ENCODE measurements at places on chromosomes 4 and X. TPM values are rescaled to one million over a fixed set of nuclear protein-coding genes. Genes with fewer than 3 reads are reported as not detected.

USP17L25 gene
- not detected for total RNA-seq

DNA sequence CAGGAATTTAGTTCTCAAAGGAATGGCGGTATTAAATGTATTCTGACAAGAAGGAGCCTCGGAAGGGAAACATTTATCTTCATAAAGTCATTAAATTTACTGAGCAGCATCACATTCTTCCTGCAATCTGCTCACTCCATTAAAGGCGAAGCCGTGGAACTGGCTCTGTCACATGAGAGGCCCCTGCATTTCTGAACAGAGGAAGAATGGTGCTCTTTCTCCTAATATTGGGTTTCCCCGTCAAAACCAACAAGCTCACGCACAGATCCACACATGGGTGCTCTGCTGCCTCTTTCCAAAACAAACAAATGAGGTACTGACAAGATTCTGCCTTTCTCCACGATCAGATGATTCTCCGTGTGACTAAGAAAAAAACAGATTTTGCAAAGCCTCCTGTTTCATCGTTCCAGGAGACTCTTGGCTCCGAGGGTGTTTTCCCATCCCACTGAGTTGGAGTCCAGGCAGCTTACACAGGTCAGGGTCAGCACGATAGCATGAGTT is 191.2 kb downstream of the IDS start:
- H3K4me1 ChIP-seq, result no peaks in the 10 kb centered on the region
- no peak overlapping the region for H3K4me3 ChIP-seq
- DNase-seq, result no peak
- no peak overlapping the region for H3K27ac ChIP-seq
- no peaks in the 10 kb centered on the region for H3K36me3 ChIP-seq

- no peaks in the 10 kb centered on the region for H3K4me1 ChIP-seq
- H3K4me3 ChIP-seq, result no peak overlapping the region
- H3K27ac ChIP-seq, result no peak overlapping the region
- H3K36me3 ChIP-seq, result no peaks in the 10 kb centered on the region
- no peak for DNase-seq
Measured at GRCh38 chr4:31081366-31081765, 361.2 kb downstream of the PCDH7 start.

KCND1 gene
- 5.9 TPM for total RNA-seq

KCNE5 gene
- total RNA-seq, result 1.7 TPM

DNA sequence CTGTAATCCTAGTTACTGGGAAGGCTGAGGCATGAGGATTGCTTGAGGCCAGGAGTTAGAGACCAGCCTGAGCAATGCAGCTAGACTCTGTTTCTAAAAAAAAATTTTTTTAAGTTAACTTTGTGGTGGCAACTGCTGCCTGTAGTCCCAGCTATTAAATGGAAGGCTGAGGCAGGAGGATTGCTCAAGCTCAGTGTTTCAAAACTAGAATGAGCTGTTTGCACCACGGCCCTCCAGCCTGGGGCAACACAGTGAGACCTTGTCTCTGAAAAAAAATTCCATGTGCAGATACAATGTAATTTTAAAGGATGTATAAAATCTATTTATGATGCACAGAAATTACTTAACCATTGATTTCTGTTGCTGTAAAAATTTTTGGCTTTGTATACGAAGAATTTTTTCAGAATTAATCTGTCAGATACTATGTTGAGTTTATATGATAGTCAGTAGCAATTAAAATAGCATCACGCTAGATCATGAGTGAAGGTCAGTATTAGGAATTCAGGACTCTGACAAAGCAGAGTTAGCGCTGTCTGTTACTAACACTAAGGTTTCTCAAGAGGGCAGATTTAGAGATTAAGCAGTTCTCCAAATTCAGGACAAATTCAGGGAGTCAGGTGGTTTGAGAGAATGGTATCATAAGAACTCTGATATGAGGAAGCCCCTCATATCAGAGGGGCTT is 8.3 kb upstream of the AGA start:
- no peak overlapping the region for H3K27ac ChIP-seq
- no peak overlapping the region for H3K4me3 ChIP-seq
- no peaks in the 10 kb centered on the region for H3K36me3 ChIP-seq

NKX3-2 gene
- 0.25 TPM for total RNA-seq

EPHA5 gene
- not detected for total RNA-seq

- no peaks in the 10 kb centered on the region for H3K27me3 ChIP-seq
- H3K4me3 ChIP-seq, result no peak overlapping the region
- H3K4me1 ChIP-seq, result no peaks in the 10 kb centered on the region
- no peaks in the 10 kb centered on the region for H3K36me3 ChIP-seq
- no peak for DNase-seq
Measured at GRCh38 chrX:26651755-26652154, 435.8 kb downstream of the MAGEB5 start.

DNA sequence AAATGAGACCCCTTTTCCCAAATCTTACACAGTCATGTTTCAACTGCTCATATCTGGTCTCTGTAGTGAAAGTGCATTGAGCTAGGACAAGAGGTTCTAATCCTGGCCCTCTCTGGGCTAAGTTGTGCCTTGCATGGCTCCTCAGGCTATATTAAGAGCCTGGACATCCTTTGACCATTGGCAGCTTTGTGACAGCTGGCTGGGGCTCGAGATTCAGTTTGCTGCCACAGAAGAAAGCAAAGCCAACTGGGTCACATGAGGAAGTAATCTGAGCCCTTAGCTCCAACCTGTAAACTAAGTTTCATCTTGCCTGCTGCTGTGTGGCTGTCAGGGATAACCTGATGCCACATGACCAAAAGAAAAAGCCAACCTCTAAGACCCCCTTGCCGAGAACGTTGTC is 51.8 kb upstream of the JADE1 start:
- no peak overlapping the region for H3K27ac ChIP-seq
- H3K36me3 ChIP-seq, result no peaks in the 10 kb centered on the region
- H3K4me3 ChIP-seq, result no peak overlapping the region
- H3K27me3 ChIP-seq, result no peaks in the 10 kb centered on the region
- H3K4me1 ChIP-seq, result no peaks in the 10 kb centered on the region

CXCL6 gene
- 1.2 TPM for total RNA-seq

GRCh38 chrX:40299641-40300046 is 201.9 kb upstream of the BCOR start:
- no peaks in the 10 kb centered on the region for H3K36me3 ChIP-seq
- peaks cover 4% of the 10 kb centered on the region for H3K4me1 ChIP-seq
- no peak overlapping the region for H3K4me3 ChIP-seq
- H3K27me3 ChIP-seq, result no peaks in the 10 kb centered on the region

DNA sequence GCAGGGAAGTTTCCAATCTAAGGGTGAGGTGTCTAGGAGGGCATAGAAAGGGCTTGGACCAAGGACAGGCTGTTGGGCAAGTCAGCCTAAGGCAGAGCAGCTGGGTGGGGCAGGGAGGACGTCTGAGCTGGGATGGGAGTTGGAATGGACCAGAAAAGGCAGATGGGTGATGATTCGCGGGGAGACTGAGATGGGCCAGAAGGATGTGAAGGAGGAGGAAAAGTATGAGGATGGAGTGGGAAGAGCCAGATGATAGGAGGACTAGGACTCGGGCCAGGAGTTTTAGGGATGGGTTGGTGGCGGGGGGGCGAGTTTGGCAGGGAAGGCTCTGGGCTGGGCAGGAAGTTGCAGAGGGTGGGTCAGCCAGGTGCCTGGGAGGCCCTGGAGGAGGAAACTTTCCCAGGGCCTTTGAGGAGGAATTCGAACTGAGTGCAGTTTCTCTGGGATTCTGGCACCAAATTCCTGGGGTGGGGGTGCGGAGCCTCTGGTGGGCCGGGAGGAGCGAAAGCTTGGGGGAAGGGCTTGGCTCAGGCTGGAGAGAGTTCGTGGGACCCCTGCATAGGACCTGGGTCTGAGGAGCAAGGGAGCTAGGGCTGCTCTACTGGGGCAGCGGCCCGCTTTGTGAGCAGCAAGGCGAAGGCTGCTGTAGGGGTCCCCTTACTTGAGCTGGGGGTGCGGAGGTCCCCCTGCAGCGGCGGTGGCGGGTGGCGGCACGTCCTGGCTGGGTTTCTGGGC is 8.7 kb upstream of the TIMP1 start:
- H3K4me3 ChIP-seq, result peak overlapping the region; percentile 45
- peak; percentile 92 for DNase-seq
- H3K27ac ChIP-seq, result peak overlapping the region; percentile 86
- H3K4me1 ChIP-seq, result no peaks in the 10 kb centered on the region
- H3K27me3 ChIP-seq, result no peaks in the 10 kb centered on the region
- H3K36me3 ChIP-seq, result peaks cover 3% of the 10 kb centered on the region

DNA sequence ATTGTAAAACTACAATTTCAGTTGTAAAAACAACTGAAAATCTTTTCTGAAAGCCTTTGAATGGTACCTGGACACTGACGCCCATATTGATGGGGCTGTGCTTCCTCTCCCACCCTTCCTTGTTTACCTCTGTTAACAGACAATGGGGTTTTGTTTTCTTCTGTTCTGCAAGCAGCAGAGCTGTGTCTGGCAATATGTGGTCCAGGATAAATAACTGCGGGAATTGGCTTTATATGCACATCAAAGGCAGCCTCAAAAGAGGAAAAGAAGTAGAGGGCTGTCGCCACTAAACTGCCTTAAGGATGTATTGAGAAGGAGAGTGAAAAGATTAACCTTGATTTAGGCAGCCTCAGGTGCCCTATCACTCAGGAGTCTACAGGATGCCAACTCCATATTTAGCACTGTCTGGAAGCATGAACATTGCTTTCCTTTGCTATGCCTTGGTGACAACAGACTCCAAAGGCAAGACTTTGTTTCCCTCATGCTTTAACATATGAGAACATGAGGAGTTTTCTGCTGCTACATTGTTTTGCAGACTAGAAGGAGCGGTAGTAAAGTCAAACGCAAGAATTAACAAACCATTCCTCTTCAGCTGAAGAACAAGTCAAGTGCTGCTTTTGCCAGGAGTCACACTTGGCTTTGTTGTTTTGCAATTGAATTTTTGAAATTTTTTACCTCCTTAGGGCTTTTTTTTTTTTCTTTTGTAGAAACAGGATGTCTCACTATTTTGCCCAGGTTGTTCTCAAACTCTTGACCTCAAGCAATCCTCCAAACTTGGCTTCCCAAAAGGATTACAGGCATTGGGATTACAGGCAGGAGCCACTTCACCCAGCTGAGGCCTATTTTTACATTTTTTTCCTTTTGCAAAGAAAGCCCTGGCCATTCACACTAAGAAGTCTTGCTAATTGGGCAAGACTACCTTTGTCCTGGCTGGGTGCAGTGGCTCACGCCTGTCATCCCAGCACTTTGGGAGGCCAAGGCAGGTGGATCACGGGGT is 3.0 kb downstream of the IL21 start:
- H3K27ac ChIP-seq, result no peak overlapping the region
- no peaks in the 10 kb centered on the region for H3K27me3 ChIP-seq
- H3K4me1 ChIP-seq, result no peaks in the 10 kb centered on the region
- no peak for DNase-seq

GRCh38 chr4:138275963-138276621 is 33.9 kb upstream of the SLC7A11 start:
- H3K27me3 ChIP-seq, result no peaks in the 10 kb centered on the region
- no peaks in the 10 kb centered on the region for H3K4me1 ChIP-seq
- H3K4me3 ChIP-seq, result no peak overlapping the region

CABS1 gene
- 2.5 TPM for total RNA-seq

- no peaks in the 10 kb centered on the region for H3K27me3 ChIP-seq
- H3K36me3 ChIP-seq, result no peaks in the 10 kb centered on the region
- H3K4me3 ChIP-seq, result no peak overlapping the region
Measured at GRCh38 chrX:121221322-121221977, 174.0 kb downstream of the GLUD2 start.

CT45A3 gene
- total RNA-seq, result not detected

RXFP1 gene
- total RNA-seq, result not detected

SPARCL1 gene
- 1.0 TPM for total RNA-seq

GRCh38 chr4:104063341-104063740 is 343.6 kb upstream of the TACR3 start:
- H3K4me3 ChIP-seq, result no peak overlapping the region
- no peak for DNase-seq

ARHGAP10 gene
- 11.8 TPM for total RNA-seq

FAM184B gene
- total RNA-seq, result not detected

DNA sequence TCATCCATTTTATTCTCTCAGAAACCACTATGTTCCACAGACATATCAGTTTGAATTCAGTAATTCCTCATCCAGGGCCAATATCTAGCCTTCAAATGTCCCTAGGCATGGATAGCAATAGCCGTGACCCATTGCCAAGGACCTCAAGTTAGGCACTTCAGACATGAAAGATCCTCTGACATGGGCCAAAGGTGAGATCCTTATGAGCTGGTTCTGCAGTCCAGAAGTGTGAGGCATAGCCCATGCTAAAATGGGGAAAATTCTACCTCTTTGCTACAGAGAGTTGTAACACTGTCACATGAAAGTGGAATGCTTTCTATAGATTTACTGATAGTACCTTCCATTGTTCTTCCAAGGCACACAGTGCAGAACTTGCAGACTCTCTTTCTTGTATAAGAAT is 349.7 kb upstream of the GALNT7 start:
- H3K36me3 ChIP-seq, result no peaks in the 10 kb centered on the region
- no peaks in the 10 kb centered on the region for H3K27me3 ChIP-seq
- DNase-seq, result no peak
- H3K4me3 ChIP-seq, result no peak overlapping the region
- peaks cover 8% of the 10 kb centered on the region for H3K4me1 ChIP-seq
- no peak overlapping the region for H3K27ac ChIP-seq

SPIN3 gene
- total RNA-seq, result 19.7 TPM

MAGEB1 gene
- total RNA-seq, result not detected

DNA sequence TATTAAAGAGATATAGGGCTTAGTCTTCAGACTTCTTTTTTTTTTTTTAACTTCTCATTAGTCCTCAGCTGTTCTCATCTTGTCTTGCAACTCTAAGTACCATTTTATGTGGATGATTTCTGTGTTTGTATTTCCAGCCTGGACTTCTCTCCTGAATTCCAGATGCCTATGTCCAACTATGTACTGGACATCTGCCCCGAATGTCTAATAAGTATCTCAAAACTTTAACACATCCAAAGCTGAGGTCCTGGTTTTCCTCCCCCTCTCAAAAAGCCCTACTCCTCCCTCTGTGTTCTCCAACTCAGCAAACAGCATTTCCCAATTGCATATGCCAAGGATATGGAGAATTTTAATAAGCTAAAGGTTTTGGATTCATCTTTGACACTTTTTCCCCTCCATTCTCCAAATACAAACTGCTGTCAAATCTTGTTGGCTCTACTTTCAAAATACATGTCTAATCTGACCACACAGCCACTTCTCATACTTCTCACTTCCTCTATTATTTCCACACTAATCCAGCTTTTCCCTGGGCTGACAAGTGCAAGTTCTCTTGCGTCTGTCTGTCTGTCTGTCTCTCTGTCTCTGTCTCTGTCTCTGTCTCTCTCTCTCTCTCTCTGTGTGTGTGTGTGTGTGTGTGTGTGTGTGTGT is 79.8 kb downstream of the CLCN5 start:
- H3K4me3 ChIP-seq, result no peak overlapping the region
- H3K4me1 ChIP-seq, result no peaks in the 10 kb centered on the region
- no peaks in the 10 kb centered on the region for H3K27me3 ChIP-seq
- no peak overlapping the region for H3K27ac ChIP-seq
- H3K36me3 ChIP-seq, result no peaks in the 10 kb centered on the region

SUPT20HL2 gene
- total RNA-seq, result not detected

SPANXA2 gene
- not detected for total RNA-seq

GRCh38 chrX:41559235-41560052 is 112.3 kb downstream of the NYX start:
- no peaks in the 10 kb centered on the region for H3K27me3 ChIP-seq
- no peak overlapping the region for H3K27ac ChIP-seq
- H3K4me1 ChIP-seq, result no peaks in the 10 kb centered on the region

FAM9B gene
- total RNA-seq, result not detected

- no peak for DNase-seq
- no peaks in the 10 kb centered on the region for H3K36me3 ChIP-seq
- no peak overlapping the region for H3K27ac ChIP-seq
Measured at GRCh38 chr4:87911252-87911774, 64.2 kb upstream of the SPP1 start.

- DNase-seq, result peak; percentile 29
- H3K27me3 ChIP-seq, result peaks cover 10% of the 10 kb centered on the region
- no peaks in the 10 kb centered on the region for H3K36me3 ChIP-seq
- no peak overlapping the region for H3K27ac ChIP-seq
- no peak overlapping the region for H3K4me3 ChIP-seq
Measured at GRCh38 chr4:140308366-140309123, 64.9 kb upstream of the SCOC start.

MAGEE2 gene
- total RNA-seq, result not detected

MAGEB6 gene
- total RNA-seq, result not detected

Data from endodermal cell (in vitro differentiated cells).